Mucosa of gallbladder (tissue), 1 donor: ENCODE measurements at places on chromosomes 1 and 21. TPM values are rescaled to one million over a fixed set of nuclear protein-coding genes. Genes with fewer than 3 reads are reported as not detected.

DNA sequence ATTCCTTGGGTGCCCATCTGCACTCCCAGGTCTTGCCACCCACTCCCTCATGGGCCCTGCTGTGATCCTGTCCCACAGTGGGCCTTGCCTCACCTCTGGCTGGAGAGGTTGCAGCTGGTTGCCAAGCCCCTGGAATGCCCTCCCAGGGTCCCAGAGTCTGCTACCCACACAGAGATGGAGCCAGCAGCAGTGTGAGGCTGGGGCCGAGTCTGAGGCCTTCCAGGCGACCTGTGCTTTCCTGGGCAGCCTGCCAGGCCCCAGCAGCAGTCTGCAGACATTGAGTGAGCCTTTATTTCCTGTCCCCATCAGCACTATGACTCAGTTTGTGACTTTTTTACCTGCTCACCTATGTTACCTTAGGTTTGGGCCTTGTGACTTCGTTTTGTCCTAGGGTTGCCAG lies 25.0 kb upstream of the TSPAN2 start:
- peak; percentile 35 for DNase-seq

BRINP3 gene
- 0.35 TPM for total RNA-seq

DNA sequence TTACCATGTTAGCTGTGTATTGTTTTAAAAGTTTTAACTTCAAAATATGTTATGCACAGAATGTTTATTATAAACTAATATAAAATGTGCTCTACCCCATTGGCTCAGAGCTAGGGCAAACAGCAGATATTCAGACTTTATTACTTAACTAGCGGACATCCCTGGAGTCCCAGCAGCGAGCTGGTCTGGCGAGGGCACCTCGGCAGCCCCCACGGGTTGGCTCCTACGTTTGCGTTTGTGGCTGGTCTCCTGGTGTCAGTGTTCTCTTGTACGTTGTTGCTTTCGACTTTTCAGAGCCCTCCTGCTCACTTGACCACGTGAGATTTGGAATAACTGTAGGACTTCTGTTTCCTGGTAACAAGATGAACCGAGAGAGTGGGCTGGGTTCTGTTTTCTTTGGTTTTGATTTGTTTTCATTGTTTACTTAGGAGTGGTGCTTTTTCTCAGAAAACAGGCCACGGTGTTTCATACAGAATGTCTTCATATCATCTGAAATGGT lies 44.5 kb downstream of the CBS start:
- no peak for DNase-seq

GRCh38 chr1:35524106-35524505 lies 33.1 kb downstream of the KIAA0319L start:
- DNase-seq = no peak

GRCh38 chr21:43987509-43987908 lies 24.6 kb upstream of the TRAPPC10 start:
- DNase-seq = no peak

HORMAD1 gene
- total RNA-seq = not detected

OR14K1 gene
- not detected for total RNA-seq

MRPL9 gene
- 57.7 TPM for total RNA-seq

- peak; percentile 50 for DNase-seq
These were observed 612.0 kb downstream of the MATN1 start for GRCh38 chr1:30111431-30111830.

DNA sequence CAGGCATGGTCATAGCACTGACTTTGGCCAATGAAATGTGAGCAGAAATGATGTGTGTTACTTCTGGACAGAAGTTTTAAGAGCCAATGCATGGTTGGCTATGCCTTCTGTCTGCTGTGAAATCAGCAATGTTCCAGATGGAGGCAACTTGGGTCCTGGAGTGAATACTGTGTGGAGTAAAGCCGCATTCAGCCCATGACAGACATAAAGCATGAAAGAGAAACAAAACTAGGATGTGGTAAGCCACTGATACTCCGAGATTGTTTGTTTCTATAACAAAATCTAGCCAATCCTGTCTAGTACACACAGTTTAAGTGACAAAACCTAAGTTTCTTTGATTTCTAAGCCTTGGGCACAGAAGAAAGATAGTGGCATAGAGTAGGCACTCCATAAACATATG lies 47.1 kb upstream of the ARHGAP29 start:
- DNase-seq = no peak

GRCh38 chr21:24948186-24948585 lies 659.1 kb downstream of the MRPL39 start:
- DNase-seq = no peak

GRCh38 chr1:20691872-20692271 lies 25.9 kb downstream of the KIF17 start:
- DNase-seq = no peak

KRTAP19-1 gene
- not detected for total RNA-seq

DNA sequence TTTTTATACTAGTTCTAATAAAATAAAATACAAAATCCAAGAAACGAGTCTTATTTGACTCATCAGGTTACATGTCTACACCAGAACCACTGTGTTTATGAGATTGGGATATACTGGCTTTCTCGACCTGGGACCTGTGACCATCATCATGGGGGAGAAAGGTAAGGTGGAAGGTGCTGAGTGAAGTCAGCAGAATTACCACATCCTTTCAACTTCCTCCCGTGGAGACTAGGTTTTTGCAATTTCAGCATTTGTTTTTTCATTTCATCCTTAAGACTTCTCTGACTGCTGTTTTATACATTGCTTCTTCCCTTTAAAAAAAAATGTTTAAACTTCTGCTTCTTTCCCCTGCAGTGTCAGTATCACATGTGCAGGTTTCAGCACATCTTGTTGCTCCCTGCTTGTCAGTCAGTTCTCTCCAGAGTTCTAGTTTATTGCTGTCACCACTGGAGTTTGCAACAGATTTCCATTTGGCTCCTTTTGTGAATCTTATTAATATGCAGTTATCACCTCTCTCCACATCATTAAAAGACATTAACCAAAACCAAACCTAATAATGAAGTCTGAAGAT lies 60.4 kb upstream of the HAO2 start:
- no peak for DNase-seq

NLRP3 gene
- 5.6 TPM for total RNA-seq

DNA sequence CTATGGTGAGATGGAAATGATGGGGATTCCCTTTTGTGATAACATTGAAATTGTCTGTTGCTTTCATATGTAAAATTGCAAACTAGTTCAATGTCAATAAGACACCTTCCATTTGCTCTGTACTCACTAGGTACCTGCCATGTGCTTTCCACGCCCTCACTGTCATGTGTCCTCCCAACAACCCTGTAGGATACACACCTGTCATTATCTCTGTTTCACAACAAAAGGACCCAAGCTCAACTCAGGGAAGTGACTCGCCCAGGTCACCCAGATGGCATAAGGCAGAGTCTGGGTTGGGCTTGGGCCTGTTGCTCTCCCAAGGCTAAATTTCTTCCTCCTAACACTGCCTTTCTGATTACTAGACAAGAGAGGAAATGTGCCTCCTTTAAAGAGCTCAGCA lies 45.3 kb upstream of the MCOLN3 start:
- DNase-seq = no peak

NBPF9 gene
- 18.8 TPM for total RNA-seq

C1orf74 gene
- 1.8 TPM for total RNA-seq

- DNase-seq = no peak
These were observed 6.4 kb upstream of the AGL start for GRCh38 chr1:99843760-99844159.

SH2D2A gene
- total RNA-seq = 5.4 TPM

MSH4 gene
- 0.32 TPM for total RNA-seq

- no peak for DNase-seq
These were observed 94.3 kb downstream of the VAV3 start for GRCh38 chr1:107870696-107871095.

DNA sequence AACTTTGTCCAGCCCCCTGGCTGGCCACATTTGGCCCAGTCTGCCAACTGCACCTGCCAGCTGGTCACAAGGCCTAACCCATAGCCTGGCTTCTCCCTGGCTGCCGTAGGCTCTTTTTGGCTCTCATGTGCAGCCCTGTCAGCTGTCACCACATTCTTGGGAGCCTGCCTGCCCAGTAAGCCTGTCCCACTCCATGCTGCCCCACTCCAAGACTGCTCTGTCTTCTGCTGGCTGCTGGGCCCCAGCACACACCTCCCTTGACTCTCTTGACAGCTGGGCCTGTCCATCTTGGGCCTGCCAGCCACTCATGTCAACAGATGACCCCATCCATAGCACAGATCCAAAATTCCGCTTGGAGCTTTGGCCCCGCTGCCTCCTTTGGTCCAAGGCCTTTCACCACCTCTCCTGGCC lies 74.3 kb upstream of the EDN2 start:
- no peak for DNase-seq

DNA sequence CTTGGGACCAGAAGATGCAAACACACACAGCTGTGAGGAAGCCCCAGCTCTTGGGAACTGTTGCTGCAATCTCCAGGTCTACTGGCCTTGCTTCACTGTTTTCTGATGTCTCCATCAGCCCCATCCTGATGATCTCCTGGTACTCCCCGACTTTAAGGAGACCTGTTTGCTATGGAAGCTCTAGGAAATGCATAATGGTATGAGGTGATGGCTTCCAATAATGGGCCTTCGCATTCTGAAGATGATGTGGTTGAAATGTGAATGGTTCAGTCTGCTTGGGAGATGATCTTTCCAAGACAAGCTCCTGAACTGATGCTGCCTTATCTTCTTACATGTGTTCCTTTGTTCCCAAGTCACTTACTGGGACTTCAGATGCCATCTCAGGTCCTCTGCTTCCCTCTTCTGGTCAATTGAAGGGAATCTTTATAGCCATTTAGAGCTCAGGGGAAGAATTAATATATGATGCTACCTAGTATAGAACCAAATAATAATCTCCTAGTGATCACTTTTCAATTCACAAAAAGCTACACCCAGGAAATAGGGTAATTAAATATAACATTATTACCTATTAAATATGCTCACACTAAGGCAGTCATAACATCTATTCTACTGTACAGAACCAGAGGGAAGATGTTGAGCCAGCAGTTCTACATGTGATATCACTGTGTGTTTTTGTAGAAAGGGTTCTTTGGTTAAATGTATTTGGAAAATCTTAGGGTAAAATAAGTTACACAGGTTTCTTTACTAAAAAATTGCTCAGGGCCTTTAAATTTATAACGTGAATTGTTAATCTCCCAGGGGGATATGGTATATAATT lies 73.9 kb upstream of the VTCN1 start:
- DNase-seq = peak; percentile 20

DNA sequence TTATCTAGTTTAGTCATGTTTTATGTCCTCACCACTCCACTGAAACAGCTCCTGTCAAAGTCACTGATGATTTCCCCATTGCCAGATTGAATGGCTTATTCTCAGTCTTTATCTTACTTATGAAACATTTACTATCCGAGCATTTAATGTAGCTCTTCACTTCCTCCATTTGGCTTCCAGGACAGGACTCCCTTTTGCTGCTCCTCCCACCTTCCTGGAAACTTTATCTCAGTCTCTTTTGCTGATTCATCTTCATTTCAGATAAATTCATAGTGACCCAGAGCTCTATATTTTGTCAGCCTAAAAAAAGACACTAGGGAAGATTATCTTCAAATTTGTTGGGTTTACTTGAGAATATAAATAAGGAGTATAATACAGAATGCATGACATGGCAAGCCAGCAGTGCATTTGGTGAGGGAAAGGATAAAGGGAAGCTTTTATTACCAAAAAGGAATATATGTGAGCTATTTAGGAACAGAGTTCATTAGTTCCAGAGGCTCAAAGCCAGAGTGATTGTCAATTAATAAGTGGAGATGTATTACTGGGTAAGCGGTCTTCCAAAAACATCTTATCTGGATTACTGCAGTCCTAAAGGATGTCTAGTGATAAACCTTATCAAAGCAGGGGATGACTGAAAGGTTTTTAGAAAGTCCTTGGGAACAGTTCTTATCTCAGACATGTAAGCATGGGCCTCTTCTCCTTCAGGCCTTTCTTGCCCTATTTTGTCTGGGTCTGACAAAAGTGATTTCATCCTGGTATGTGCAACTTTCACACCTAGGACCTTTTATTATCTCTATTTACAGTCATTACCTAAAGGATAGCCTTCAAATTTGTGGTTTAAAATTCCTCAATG lies 25.6 kb downstream of the IL23R start:
- no peak for DNase-seq

GRCh38 chr1:112790920-112791722 lies 76.0 kb upstream of the PPM1J start:
- DNase-seq = no peak

- DNase-seq = no peak
These were observed 47.0 kb downstream of the AGPAT3 start for GRCh38 chr21:43911935-43912487.

PRAMEF1 gene
- total RNA-seq = not detected

GRCh38 chr21:45863751-45864150 lies 117.8 kb upstream of the COL6A1 start:
- DNase-seq = no peak

- DNase-seq = no peak
These were observed 2217.1 kb downstream of the NCAM2 start for GRCh38 chr21:23215261-23215660.

DNA sequence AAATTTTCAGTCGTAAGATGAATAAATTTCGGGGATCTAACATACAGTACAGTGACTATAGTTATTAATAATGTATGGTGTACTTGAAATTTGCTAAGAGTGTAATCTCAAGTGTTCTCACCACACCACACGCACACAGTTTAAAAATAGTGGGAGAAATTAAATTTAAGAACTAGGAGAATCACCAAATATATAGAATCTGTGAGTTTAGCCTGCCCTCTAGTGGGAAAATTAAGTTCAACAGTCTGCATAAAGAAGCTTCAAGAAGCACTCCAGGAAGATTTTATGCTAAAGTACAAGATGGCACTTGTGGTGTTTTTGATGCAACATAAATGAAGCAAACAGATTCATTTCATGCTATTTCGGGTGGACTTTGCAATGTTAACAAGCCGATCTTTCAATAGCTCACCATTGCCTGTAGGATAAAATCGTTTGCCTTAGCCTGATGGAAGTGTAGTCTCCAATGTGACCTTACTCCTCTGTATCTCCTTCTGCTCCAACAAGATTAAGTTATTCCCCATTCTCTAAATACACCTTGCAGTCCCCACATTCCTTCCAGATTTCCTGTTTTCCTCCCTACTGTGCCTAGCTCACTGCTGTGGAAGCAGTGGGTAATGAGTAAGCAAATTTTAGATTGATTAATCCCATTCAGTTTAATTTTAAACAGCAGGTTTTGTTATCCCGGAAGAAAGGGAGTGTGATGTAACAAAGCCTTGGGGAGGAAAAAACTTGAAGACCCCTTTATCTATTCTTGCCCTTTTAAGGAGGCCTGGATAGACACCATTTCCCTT lies 8.7 kb upstream of the PIK3C2B start:
- DNase-seq = peak; percentile 62

- no peak for DNase-seq
These were observed 34.8 kb downstream of the LRIF1 start for GRCh38 chr1:110928904-110929303.

GRCh38 chr1:231550448-231550781 lies 21.9 kb downstream of the TSNAX start:
- no peak for DNase-seq

NENF gene
- 64.3 TPM for total RNA-seq

DNA sequence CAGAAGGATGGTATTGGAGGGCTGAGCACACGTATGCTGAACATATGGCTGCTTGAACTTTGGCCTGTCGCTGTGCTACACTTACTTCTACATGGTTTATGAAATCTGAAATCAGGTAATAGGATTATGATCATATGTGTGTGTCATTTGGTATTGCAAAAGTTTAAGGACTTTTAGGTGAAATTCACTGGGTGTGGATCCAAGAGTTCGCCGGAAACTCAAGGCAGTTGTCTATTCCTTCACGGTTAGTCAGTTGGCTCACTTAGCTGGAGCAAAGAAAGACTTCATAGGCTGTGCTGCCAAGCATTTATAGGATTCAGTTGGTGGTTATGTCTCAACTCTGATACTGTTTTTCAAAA lies 927 bp downstream of the UAP1 start:
- no peak for DNase-seq

GRCh38 chr1:24978383-24979032 lies 48.4 kb upstream of the RUNX3 start:
- no peak for DNase-seq

- DNase-seq = no peak
These were observed 710.2 kb downstream of the AMY1C start for GRCh38 chr1:104459886-104460285.
